ENCODE measurements at places on chromosomes 16 and 17.

GRCh38 chr17:869086-869485 lies 86.9 kb downstream of the MRM3 start:
- DNase-seq = no peak

DNA sequence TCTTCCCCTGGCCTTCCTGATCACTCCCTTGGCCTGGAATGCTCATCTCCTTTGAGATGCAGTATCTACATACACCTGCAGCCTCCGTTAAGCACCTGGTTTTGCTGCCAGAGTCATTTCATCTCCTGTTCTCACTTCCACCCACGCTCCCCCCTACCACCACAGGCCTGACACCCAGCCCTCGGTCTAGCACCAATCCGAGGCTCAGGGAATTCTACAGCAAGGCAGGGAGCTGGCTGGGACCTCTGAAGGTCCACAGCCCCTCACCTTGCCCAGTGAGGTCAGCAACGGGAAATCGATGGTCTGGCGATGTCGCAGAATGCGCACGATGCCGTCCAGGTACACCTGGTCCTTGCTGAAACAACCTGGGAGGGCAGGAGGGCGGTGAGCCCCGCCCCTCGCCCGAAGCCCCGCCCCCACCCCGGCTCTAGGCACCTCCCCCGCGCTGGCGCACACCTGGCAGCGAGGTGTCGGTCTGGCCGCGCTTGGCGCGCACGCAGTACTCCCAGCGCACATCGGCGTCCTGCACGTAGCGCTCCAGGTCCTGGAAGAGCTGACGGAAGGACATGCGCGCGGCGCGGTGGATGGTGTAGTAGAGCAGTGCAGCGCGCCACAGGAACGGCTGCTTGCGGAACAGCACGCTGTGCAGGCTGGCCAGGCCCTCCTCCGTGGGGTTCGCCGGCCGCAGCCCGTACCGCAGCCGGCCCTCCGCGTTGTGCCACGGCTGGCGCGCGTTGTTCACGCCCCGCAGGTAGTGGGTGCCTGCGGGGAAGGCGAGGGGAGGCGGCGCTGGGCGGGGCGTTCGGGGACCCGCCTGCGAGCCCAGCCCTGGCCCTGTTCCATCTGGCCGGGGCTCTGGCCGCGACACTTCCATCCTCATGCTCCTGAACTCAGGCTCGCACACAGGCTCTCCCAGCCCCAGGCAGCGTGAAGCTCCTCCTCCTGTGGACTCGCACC lies 5.7 kb downstream of the MATCAP1 start:
- DNase-seq = no peak

- no peak for DNase-seq
Observed at GRCh38 chr17:42087042-42087701, 11.1 kb downstream of the ZNF385C start.

DNA sequence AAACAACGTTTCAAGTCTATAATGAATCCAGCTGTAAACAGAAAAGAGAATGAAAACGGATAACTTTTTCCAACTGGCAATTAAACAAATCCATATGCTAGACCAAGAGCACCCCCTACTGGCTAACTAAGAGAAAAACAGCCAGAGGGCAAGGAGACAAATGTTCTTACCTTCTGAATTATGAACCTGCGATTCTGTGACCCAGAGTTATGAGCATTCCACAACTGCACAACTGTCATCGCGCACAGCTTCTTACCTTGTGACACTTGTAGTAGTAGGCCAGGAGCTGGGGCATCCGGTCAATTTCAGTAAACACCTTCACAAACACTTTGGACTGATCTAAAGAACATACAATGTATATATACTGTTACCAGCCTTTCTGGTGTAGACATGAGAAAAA lies 18.6 kb downstream of the COG7 start:
- no peak for DNase-seq
